Stimulated activated naive CD4-positive, alpha-beta T cell (primary cell): ENCODE measurements at places on chromosomes 4 and X.

DNA sequence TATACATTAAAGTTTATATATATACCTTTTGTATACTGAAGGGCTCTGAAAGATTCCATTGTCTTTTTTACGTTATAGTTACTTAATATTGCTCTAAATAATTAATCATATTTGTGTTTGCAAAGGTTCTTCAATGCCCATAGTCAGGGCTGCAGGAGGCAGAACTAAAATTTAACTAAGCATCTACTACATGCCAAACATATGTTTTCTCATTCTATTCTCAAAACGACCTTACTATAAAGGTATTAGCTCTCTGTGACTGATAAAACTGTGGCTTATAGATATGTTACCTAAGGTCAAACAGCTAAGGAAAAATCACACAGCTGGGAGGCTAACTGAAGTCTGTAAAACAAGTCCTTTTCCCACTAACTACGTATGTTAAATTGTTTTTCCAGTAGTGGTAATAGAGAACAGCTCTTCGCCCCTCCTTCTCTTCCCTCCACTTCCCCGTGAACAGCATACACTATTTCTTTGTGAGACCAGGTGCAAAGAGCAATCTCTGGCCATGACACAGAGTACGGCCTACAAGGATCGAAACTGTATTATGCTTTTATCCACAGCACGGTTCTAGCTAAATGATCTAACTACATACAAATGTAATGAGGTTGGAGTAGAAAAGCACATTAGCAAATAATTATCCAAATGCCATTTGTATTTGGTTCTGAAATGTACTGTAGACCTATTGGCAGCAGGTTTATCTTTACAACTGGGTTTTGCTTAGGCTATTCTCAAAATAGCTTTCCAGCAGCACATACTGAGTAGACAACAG, 1.7 kb downstream of the CNOT6L start:
- DNase-seq: no peak

GRCh38 chr4:151888367-151888866, 127.6 kb upstream of the GATB start:
- no peak for DNase-seq

DNA sequence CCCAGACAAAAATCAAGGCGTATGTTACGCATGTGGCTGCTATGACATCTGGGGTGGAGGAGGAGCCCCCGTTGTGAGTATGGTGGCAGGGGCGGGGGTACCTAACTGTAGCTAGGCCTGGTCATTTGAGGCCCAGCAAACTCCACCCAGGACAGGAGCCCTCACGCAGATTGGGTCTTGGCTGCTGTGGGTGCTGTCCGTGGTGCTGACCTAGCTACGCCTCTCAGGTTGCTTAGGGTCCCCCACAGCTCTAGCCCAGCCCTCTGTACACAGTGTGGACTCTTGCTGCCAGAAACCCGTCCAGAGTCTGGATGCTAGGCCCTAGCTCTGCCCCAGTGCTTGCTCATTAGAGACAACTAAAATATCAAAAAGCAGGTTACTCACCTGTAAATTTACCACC, 146.7 kb upstream of the PSAPL1 start:
- no peak for DNase-seq

DNA sequence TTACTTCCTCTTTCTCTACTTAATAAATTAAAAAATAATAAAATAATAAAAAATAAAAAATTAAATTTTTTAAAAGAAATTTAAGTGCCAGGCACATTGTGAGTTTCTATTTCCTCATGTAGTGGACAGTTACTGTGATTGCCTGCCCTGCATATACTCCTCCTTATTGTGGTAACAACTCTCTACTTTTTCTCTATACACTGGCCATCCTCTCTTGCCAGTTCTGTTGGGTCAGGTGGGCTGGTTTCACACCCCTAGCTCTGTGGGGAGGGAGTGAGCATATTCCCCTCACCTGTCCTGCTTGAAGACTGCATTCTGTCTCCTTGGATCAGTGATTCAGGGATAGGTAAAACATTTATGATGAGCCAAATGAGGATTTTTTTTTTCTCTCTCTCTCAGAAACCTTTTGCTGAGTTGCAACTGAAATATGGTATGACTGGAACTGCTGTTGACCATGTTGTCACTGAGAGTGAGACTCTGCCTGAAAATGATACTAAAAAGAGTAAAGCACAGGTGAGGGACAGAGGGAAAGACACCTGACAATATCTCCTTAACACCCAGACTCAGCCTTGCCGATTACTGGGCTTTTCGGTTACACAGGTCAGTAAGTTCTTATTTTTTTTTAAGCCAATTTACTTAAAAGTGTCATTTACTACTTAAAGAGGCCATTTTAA, 37.2 kb downstream of the CXXC4 start:
- no peak for DNase-seq

- DNase-seq: no peak
Measured at GRCh38 chrX:20061855-20062254, 54.9 kb downstream of the MAP7D2 start.

DNA sequence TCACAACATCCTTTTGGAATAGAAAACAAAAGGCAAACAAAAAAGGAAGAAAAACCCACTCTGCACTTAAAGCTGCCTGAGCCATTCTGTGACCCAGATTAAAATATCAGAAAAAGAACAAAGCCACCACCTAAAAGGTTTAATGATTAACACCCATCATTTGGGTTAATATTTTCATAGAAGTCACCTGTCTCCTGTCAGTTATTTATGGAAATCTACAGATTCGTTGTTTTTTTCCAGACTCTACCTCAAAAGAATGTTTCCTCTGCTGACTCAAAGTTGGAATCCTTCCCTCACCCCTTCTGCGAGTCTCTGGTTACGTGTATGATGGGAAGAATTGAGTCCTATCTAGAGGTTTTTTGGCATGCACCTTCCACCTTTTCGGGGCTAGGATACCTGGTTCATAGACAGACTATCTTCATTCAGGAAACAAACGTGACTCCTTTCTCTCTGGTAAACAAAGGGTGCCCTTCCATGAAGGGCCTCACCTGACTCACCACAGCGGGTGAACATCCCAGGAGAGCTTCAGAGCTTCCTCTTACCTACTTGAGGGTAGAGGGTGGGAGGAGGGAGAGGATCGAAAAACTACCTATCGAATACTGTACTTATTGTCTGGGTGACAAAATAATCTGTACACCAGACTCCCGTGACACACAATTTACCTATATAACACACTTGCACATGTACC, 19.6 kb upstream of the CA5B start:
- DNase-seq: no peak

DNA sequence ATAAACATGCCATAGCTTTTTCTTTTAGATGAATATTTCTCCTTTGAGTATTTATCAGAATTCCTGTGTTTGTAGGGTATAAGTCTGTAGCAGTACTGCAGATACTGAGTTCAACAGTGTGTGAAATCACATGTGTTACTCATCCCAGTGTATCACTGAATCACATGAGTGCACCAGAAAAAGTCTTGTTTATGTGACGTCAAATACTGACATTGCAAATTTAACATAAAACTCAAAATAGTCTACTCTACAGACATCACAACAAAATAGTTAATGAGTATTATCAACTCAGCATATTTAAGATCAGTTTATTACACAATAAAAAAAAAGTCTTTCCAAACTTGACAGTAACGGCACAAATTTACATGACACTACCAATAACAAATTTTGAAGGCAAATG, 221.3 kb downstream of the DCTD start:
- no peak for DNase-seq
